Adipocyte (in vitro differentiated cells): ENCODE measurements at places on chromosomes 13 and 19.

GRCh38 chr13:21971662-21972621 lies 301.1 kb downstream of the FGF9 start:
- peak; percentile 9 for DNase-seq

GRCh38 chr19:5078182-5078581 lies 109.3 kb downstream of the KDM4B start:
- DNase-seq = no peak

DNA sequence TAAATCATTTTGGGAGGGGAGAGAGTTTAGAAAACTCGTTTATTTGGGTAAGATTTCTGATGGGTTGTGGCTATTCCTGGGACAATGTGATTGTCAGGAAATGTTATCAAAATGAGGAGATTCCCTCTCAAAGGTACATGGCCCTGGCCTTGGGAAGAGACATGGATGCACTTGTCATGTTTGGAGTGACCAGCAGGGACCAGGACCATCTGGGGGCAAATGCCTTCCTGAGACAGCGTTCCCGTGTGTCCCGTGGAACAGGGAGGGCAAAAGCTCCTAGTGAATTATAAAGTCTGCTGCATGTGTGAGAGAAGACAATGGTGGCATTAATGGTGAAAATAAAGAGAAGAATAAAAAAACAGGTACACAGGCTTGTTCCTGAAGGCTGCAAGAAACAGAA lies 317.3 kb downstream of the ZNF536 start:
- DNase-seq = no peak

DNA sequence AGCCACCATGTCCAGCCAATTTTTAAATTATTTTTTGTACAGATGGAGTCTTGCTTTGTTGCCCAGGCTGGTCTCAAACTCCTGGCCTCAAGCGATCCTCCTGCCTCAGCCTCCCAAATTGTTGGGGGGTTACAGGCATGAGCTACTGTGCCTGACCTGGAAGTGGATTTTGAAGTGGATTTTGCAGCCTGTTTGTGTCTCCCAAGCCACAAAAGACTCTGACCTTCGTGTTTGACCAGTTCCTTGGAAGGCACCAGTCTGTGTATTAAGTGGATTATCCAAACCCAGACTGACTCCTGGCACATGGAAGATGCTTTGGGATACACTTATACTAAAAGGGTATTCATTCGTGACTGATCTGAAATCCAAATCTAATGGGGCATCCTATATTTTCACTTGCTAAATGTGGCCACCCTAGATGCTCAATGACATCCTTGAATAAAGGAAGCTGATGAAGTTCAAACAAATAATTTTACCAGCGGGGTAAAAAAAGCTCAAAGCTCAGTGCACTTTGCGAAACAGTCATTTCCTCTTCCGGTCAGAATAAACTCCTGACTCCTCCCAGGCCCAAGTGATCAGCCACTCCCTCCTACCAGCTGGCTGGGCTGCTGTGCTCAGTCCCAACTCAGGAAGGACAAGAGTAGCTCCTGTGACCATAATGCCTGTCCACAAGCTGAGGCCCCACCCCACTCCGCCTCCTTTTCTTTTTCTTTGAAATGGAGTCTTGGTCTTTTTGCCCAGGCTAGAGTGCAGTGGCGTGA lies 32.6 kb upstream of the GATAD2A start:
- DNase-seq = peak; percentile 45

DNA sequence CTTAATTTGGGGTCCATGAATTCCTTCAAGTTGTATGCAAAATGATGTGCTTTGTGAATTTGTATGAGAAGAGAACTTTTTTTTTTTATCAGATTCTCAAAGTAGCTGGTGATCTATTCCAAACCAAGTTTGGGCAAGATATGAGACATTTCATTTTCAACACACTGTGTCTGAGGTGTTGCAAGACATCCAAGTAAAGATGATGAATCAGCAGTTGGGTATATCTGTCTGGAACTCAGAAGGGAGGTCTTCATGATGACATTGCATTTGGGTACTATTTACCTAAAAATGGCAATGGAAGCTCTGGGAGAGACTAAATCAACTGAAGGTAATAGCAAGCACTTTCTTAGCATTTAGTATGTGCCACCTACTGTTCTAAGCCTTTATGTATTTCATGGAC lies 2.8 kb downstream of the FAM124A start:
- peak; percentile 5 for DNase-seq

GRCh38 chr19:2197270-2197669 lies 33.5 kb downstream of the DOT1L start:
- DNase-seq = no peak

DNA sequence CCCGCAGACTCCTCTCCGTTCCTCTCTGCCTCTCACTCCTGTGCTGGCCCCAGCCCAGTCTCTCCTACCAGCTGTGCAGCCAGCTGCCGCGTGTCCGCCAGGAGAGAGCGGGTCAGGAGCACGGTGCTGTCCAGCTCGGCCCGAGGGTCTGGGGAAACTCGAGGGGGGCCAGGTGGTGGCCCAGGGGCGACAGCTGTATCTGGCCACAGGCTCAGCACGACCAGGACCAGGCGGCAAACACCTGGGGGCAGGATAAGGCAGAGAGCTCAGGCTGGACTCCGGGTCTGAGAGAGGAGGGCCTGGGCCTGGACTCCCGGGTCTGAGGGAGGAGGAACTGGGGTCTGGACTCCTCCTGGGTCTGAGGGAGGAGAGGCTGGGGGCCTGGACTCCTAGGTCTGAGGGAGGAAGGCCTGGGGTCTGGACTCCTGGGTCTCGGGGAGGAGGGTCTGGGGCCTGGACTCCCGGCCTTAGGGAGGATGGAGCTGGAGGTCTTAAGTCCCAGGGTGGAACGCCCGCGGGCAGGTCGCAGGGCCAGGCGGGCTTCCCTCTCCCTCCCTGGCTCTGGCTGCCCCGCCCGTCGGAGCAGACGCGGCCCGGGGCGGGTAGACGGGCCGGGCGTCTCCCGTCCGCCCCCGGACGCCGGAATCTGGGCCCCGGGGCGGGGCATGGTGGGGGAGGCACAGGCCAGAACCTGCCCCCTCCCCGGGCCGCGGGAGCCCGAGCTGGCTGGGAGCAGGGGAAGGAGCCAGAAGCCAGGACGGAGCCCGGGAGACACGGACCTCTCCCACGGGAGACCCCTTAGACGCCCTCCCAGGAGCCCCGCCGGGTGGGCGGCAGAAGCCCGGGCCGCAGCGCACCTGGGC lies 1.3 kb downstream of the IL11 start:
- DNase-seq = peak; percentile 86

DNA sequence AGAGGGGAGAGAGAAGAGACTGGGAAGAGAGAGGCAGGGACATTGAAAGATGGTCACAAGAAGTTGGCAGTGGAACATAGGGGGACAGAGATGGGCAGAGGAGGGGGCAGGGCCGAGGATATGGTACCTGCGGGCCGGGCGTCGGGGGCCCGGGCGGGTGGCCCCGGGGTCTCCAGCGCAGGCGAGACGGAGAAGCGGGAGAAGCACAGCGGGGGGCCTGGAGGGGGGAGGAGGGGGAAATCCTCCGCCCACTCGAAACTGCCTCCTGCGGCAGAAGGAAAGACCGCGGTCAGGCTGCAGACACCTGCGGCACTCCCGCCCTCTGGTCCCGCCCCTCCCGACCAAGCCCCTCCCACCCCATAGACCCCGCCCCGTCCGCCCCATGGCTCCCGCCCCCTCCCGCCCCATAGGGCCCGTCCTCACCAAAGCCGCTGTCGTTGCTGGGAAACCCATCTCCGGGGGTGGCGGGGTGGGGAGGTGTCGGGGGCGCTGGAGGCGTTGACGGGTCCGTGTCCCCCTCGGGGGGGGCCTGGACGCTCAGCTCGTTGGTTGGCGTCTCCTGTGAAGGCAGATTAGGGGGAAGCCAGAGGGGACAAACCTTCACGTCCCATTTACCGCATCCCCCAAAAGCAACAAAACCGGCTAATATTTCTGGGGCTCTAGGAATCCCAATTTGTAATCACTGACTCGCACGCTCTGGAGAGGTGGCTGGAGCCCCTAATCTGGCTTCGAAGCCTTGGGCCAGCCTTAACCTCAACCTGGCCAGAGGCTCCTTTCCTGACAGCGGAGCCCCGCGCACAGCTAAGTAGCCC lies 20.4 kb downstream of the LMTK3 start:
- DNase-seq = no peak

DNA sequence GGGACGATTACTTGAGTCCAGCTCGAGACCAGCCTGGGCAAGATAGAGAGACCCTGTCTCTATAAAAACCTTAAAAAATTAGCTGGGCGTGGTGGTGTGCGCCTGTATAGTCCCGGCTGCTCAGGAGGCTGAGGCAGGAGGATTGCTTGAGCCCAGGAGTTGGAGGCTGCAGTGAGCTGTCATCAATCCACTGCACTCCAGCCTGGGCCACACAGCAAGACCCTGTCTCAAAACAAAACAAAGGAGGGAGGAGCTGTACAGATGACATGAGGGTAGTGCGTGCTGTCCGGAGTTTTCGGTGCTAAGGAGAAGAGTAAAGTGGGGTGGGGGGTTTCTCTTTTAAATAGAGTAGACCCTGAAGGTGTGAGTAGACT lies 22.6 kb downstream of the HDGFL2 start:
- DNase-seq = no peak

DNA sequence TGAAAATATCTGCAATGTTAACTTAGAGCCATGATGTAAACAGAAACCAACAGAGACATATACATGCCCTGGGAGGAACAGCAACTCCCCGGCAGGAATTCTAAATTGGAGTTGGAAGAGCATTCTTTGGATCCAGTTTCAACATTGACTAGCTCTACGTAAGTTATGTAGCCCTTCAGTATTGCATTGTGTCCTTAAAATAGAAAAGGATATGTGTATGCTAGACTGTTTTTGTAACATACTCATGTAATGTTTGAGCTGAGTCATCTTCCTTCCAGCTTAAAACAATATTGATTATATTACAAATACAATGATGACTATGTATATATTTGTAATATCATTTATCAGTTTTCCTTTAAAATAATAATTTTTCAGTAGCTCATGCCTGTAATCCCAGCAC lies 1422.2 kb upstream of the PCDH20 start:
- peak; percentile 74 for DNase-seq
